ENCODE measurements at places on chromosomes 5 and 9. TPM values are rescaled to one million over a fixed set of nuclear protein-coding genes. Genes with fewer than 3 reads are reported as not detected.

DNA sequence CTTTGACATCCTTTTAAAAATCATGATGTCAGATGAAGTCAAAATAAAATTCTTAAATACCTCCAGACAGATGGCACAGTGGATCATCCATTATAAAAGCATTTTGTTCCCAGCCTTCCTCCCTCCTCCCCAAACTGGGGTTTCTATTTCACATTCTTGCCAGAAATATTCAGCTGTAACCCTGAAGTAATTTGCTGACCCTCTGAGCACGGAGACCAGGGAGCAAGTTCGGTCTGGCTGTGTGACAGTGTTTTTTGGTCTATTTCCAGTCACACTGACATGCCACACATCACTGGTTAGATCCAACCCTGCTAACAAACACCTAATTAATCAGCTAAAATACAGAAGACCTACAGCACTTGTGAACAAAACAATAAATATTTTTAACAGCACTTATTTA is 126.2 kb upstream of the DMRT1 start:
- no peak for DNase-seq

GRCh38 chr9:35134920-35135319 is 19.3 kb upstream of the ATOSB start:
- no peak for DNase-seq

- no peak for DNase-seq
These were observed 98.8 kb downstream of the BOD1 start for GRCh38 chr5:173517648-173518047.

The TRPM3 gene
- total RNA-seq = 8.2 TPM

- DNase-seq = peak; percentile 77
These were observed 9.3 kb downstream of the LIX1 start for GRCh38 chr5:97133101-97133500.

DNA sequence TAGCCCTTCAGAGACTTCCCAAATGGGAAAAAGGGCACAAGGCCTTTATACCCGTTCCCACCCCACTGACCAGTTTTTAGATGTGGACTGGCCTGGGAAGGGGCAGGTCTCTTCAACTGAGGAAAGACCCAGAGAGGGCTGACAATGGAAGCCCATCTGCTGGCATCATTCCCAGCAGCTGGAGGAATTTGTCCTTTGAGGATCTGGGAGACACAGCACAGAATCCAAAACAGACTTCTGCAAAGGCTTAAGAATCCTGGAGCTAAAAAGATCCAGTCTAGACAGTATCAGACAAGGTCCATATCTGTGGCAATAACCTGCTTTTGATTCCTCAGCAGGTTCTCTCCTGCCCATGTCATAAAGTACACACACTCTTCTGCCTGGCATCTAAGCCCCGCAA is 329.2 kb downstream of the TMEM167A start:
- no peak for DNase-seq

Measured in umbilical cord (tissue), 2 donors.